ENCODE measurements at places on chromosomes 1 and 21.

- DNase-seq, result no peak
Measured at GRCh38 chr1:230327892-230328284, 98.2 kb downstream of the PGBD5 start.

DNA sequence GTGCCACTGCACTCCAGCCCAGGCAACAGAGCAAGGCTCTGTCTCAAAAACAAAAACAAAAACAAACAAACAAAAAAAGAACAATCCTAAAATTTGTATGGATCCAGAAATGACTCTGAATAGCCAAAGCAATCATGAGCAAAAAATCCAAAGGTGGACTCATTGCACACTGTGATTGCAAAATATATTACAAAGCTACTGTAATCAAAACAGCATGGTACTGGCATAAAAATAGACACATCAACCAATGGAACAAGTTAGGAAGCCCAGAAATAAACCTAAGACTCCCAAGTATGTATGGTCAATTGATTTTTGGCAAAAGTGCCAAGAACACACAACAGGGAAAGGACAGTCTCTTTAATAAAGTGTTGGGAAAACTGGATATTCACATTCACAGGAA lies 19.9 kb downstream of the ERO1B start:
- no peak for DNase-seq

DNA sequence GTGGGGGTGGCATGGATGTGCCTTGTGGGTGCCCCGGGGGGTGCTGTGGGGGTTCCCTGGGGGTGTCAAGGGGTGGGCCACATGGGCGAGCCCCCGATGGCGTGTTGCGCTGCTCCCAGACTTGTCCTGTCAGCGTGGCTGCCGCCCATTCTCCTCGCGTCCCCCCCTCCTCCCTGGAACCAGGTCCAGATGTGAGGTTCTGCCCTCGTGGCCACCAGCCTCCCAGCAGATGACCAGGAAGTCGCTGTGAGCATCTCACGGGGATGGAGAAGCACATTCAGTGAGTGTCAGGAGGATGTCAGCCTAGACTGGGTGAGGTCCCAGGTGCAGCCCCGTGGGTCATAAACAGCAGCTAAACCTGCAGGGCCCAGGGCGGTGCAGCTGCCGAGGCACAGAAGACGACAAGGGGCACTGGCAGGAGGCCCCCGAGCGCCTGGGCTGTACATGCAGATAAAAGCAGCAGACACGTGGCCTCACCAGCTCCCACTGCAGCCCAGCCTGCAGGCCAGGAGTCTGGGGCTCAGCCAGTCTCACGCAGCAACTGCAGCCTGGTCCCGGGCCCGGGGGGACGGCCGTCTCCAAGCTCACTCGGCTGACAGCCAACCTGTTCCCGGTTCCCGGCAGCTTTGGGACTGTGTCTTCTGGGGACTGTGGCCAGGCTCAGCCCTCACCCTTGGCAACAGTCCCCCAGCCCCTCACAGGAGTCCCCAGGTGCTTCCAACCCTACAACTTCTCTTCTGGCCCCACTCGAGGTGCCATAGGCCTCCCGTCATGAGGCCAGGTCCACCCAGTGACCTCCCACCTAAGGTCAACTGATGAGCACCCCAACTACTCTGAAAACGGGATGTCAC lies 17.5 kb upstream of the COL6A2 start:
- no peak for DNase-seq

DNA sequence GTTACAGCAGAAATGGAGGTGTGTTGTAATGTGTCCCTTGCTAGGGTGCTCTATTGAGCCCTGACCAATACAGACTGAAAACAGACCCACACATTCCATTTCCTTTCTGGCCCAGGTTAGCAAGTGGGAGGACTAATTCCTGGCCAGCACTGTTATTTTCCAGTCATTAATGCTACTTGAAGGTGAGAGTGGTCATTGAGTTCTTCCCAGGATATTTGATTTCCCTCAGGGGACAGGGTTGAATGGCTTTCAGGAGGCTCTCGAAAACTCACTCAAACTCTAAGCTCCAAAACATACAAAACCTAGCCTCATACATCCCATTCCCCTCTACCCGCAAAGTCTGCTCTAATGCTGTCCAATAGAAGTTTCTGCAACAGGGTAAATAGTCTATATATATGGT lies 6.2 kb downstream of the LRRC52 start:
- DNase-seq, result no peak

- no peak for DNase-seq
Measured at GRCh38 chr21:30434033-30434631, 4.1 kb downstream of the KRTAP13-4 start.

GRCh38 chr1:199508072-199508471 lies 519.4 kb upstream of the NR5A2 start:
- no peak for DNase-seq

GRCh38 chr1:55057270-55057955 lies 18.1 kb downstream of the PCSK9 start:
- DNase-seq, result no peak

DNA sequence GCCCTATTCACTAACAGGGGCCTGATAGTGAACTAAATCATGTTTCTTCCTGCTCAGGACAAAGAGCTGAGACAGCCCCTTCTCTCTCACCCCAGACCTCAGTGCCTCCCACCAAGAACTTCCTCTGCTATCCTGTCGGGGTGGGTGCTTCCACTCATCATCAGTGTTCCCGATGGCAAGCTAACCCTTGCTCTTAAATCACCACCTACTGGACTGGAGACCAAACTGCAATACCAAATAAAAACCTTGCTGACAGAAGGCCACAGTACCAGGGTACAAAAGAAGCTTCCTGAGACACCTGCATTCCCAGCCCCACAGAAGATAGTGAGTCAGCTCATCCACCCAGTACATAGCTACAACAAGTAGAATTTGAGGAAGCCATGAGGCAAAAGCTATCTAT lies 799.5 kb downstream of the LTN1 start:
- no peak for DNase-seq

GRCh38 chr1:43835082-43836021 lies 98.2 kb upstream of the ARTN start:
- no peak for DNase-seq

DNA sequence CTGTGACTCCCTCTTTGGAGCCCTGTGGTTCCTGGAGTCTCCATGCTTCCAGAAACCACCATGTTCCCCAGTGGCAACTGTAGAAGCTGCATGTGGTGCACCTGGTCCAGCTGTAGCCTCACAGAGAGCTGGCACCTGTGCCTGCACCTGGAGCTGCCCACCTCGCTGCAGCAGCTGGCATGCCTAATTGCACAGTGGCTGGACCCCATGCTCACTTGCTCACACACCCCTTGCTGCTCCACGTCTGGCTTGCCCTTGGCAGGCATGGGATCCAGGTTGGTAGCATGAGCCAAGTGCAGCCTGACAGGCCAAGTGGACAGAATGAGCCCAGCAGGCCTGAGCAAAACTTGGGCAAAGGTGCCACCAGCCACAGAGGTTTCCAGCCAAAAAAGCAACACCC lies 680.1 kb downstream of the MATN1 start:
- no peak for DNase-seq

DNA sequence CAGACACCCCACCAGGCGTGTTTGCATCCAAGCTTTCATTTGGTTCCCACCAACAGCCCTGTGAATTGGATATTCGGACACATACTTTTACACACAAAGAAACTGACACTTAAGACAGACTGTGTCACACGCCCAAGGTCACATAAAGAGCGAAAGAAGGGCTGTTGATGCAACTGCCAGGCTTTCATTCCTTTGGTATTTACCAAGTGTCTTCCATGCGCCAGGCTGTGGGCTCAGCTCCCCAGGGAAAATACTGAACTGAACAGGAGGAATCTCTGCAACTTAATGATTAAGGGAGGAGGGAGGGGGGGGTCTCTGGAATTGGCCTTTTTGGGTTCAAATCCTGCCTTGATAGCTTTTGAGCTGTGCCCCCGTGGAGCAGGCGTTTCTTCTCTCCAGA lies 122.8 kb downstream of the ACTL8 start:
- no peak for DNase-seq

DNA sequence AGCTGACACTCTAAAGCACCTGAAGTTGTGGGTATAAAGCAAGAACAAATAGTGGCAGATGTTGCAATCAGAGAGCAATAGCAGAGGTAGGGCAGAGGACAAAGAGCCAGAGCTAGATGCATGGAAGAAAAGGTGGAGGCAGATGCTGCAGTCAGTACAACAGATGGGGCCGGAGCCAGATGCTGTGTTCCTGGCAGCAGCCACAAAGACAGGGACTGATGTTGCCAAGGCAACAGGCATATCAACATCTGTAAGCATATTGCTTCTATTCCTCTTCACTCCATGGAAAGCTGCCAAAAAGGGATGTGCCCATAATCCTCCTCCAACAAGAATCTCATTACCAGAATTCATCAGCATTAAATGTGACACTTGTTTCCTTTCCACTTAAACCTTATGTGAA lies 108.0 kb downstream of the TNNI3K start:
- no peak for DNase-seq

GRCh38 chr21:38097789-38098188 lies 159.0 kb upstream of the KCNJ15 start:
- DNase-seq, result no peak

- no peak for DNase-seq
Measured at GRCh38 chr1:100152271-100152670, 19.3 kb downstream of the TRMT13 start.

DNA sequence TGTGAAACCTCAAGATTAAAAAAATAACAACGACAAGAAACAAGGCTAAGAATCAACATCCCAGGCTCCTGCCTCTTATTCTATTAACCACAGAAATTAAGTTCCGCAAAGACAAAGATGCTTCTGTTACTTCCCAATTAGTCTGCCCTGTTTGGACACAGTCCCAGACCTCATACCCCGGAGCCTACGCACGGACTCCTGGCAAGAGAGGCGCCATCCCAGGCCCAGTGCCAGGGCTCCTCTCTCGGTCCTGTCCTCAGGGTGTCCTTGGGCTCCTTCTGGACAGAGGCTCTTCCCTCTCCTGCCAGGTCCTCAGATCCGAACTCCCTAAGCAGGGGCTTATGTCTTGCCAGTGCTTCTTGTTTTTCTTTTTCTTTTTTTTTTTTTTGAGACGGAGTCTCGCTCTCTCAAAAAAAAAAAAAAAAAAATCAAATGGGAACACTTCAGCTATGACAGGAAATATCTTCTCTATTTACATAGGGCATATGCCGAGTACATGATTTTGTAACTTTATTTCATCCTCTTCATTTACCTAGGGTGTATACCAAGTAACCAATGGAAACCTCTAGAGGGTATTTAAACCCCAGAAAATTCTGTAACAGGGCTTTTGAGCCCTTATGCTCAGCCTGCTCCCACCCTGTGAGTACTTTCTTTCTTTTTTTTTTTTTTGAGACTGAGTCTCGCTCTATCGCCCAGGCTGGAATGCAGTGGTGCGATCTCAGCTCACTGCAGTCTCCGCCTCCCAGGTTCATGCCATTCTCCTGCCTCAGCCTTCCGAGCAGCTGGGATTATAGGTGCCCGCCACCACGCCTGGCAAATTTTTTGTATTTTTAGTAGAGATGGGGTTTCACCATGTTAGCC lies 11.7 kb upstream of the ENO1 start:
- DNase-seq, result no peak

DNA sequence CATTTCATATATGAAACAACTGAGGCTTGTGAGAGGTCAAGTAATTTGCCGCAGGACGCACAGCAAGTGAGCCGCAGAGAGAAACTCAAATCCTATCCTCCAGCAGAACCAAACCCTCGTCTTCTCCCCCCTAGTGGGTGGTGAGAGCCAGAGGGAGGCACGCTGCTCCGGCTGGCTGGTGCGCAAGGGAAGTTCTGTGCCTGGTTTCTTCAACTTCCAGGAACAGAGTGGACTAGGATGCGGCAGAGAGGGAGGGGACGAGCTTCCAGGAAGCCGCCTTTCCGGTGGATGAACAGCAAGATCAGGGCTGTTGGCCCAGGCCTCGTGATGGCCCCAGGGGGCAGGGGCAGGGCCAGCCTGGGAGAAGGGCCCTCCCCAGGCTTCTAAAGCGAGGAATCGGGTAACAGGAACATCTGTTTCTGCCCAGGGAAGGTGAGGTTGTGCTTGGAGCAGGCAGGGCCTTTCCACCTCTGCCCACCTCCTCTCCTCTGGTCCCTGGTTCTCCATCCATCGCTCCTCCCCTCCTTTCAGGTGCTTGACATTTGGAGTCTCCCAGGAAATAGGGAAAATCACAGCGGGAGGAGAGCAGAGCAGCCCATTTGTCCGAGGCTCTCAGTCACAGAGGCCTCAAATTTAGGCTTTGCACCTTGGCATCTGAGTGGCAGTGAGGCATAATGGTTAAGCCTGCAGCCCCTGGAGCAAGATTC lies 16.8 kb upstream of the PDIK1L start:
- no peak for DNase-seq

DNA sequence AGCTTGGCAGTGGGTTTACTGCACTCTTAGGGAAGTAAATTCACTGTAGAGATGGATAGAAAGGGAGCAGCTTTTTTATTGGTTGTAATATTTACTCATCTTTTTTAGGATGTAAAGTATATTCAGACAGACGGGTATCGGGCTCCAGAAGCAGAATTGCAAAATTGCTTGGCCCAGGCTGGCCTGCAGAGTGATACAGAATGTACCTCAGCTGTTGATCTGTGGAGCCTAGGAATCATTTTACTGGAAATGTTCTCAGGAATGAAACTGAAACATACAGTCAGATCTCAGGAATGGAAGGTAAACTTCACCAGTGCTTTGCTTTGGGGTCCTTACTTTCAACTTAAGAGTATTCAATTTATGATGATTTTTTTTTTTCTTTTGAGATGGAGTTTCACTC lies 3.2 kb downstream of the UHMK1 start:
- no peak for DNase-seq

- DNase-seq, result no peak
Measured at GRCh38 chr1:164479242-164479641, 79.7 kb upstream of the PBX1 start.

DNA sequence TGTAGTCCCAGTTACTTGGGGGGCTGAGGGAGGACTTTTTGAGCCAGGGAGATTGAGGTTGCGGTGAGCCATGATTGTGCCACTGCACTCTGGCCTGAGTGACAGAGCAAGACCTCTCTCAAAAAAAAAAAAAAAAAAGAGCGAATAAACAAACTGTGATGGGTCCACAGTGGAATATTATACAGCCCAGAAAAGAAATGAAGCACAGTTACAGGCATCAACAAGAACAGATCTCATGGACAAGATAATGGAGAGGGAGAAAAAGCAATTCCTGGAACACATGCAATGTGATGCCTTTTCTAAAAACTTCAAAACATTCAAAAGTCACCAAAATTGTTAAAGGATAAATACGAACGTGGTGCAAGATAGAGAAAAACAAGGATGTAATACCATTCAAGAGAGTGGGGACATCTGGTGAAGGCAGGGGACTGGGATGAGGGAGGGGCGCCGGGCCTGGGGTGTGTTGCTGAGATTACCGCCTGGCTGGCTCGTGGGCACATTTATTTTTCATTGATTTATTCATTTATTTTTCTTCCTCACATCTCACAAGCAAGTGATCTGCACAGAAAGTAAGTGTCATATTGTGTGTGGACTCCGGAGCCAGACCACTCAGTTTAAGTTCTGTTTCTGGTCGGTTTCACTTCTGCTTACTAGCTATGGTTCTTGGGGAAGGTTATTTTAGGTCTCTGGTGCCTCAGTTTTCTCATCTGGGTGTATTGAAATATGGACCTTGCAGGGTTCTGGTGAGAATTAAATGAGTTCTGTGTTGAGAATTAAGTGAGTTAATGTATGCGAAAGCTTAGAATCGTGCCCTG lies 30.1 kb downstream of the ABCG1 start:
- DNase-seq, result no peak

Data from cortex of kidney (tissue), 1 donor.